ENCODE measurements at places on chromosomes 5 and 9. TPM values are rescaled to one million over a fixed set of nuclear protein-coding genes. Genes with fewer than 3 reads are reported as not detected.

DNA sequence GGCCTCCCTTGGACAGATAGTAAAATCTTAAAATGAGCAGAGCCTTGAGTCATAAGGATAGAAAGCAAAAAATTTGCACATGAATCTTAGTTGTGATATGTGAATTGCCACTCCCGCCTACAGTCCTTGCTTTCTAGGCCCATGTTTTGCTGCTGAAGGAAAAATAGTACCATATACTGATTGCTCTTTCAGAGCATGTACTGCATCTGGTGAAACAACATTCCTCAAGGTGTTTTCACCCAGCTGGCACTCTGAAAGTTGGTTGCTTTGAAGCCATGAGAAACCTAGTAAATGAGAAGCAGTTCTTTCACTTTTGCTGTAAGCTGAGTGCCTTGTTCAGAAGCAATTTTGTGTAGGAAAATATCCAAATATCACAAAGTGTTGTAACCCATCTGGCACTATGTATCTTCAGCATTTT is 10.3 kb downstream of the CDC37L1 start:
- peak; percentile 73 for ATAC-seq

- ATAC-seq = no peak
Observed at GRCh38 chr9:130296783-130297055, 31.2 kb downstream of the HMCN2 start.

DNA sequence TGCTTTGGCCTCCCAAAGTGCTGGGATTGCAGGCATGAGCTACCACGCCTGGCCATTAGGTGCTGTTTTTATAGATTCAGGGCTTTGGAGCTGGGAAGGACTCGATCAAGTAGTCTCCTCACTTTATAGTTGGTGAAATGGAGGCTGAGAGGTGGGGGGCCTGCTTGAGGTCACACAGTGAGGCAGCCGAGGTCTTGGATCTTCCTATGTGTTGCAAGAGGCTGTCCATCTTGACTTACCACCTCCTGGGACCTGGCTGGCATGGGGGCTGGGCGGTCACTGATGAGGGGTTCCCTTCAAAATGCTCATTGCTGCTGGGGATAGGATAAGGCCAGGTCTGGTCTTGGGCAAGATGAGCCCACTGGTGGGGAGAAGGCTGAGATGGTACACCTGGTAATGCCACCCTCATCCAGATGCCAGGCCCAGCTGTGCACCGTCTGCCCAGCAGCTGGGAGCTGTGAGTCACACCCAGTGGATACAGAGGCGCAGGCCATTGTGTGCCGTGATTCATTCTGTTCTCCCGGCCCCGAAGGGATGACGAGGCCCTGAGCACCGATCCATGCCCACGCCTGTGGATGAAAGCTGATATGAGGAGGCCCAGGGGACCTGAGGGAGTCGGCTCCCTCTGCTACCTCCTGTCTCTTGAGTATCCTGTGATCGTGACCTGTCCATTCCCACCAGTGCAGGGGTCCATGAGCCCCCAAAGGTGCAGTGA is 10.5 kb upstream of the NDST1 start:
- ATAC-seq = peak; percentile 92

DNA sequence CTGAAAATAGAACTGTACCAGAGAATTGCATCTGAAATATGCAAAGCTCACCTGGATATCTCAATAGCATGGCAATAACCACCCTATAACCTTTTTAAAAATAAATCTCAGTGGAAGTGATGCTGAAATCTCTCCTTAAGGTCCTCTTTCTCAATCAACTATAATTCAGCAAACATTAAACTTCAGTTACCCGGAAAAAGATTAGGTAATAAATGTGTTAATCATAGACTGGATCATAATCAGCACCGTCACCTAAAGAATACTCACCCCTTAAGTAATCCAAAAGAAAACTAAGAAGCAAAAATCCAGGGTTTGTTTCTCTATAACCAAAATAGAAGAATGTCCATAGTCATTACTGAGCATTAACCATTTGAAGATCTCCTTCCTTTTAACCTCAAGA is 44.3 kb upstream of the DENND4C start:
- peak; percentile 75 for ATAC-seq

- ATAC-seq = no peak
Observed at GRCh38 chr9:137547687-137548543, 2.3 kb downstream of the PNPLA7 start.

Gene PARP8
- 10.3 TPM for total RNA-seq

- ATAC-seq = peak; percentile 70
Observed at GRCh38 chr5:137743031-137743640, 7.2 kb upstream of the KLHL3 start.

GRCh38 chr5:172680921-172681320 is 39.9 kb downstream of the NEURL1B start:
- ATAC-seq = no peak

Gene FOXD4L5
- not detected for total RNA-seq

Gene CCNI2
- not detected for total RNA-seq

DNA sequence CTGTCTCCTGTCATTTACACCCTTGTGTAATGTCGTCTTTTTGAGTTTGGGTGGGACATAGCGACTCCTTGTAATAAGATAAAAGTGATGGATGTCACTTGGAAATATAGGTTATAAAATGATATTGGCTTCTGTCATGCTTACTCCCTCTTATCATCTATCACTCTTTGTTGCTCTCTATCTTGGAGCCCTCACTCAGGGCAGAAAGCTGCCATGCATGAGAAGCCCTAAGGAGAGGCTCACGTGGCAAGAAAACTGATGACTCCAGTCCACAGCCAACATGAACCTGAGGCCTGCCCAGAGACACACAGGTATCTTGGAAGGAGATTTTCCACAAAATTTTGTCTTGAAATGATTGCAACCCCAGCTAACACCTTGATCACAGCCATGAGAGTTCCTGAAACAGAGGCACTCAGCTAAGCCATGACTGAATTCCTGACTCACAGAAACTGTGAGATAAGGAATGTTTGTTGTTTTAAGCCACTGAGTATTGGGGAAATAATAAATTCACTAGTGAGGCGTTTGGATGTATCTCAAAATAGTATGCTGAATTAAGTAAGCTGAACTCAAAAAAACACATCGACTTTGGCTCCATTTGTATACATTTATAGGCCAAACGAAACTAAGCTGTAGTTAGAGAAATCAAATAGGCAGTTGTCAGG is 216.7 kb downstream of the CDH18 start:
- ATAC-seq = no peak

DNA sequence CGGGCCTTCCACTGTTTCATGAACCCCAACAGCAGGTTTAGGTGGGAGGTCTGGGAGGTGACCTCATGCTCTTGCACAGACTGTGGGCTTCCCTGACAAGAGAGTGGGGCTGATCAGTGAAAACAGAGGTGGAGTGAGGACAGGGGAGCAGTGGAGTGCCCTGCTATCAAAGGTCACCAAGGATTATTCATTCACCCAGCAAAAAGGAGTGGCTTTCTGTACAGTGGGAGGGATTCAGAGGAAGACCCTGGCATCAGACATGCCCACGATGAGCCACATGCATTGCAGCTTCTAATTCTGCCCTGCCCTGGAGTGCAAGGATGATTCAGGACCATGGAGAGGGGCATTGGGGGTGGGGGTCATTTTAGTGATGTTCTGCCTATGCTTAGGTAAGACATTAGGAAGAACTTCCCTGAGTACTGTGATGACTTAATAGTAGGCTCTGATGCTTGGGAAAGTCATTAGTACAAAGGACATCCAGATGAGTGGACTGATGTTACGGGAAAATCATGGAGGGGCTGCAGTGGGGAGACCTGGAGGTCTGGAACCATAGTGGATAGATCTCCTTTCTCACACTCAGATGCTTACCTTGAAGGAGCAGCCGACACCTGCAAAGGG is 12.8 kb downstream of the TRAF1 start:
- no peak for ATAC-seq

Gene IFNK
- not detected for total RNA-seq
